CD4-positive, alpha-beta T cell treated with Interleukin-17A for 4 hours (primary cell): ENCODE measurements at places on chromosomes 3 and 15.
A peak's percentile ranks its signal among the peaks of the same experiment; 100 is the strongest.

- peak; percentile 11 for DNase-seq
These were observed 8.3 kb downstream of the ANXA2 start for GRCh38 chr15:60389261-60390077.

DNA sequence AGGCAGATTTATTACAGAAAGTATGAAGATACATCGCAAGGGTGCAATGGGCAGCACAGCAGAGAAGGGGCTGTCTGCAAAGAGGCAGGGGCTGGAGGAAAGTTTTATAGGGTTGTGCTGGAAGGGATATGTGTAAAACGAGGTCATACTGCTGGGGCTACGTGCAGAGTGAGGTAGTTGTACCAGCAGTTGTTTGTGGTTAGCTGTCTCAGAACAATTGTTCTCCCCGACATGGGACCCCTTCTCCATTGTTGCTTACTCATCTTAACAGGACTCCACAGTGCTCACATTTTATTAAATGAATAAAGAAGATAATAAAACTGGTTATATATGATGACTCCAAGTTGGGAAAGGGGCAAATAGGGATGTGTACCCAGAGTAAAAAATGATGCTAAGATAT, 49.4 kb downstream of the GTPBP8 start:
- DNase-seq = no peak

DNA sequence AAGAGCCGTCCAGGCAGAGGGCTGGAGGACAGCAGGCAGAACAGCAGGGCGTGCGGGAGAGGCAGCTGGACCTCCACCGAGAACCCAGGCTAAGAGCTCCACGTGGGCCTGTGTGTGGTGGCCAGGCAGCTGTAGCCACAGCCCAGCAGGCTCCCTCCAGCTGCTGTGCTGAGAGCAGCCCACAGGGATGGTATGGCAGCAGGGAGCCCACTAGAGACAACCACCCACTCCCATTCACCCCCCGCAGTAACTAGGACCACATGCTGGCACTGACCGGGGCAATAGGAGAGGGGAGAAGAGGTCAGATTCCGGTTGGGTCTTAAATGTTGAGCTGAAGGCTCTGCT, 25.6 kb upstream of the MUSTN1 start:
- no peak for DNase-seq

DNA sequence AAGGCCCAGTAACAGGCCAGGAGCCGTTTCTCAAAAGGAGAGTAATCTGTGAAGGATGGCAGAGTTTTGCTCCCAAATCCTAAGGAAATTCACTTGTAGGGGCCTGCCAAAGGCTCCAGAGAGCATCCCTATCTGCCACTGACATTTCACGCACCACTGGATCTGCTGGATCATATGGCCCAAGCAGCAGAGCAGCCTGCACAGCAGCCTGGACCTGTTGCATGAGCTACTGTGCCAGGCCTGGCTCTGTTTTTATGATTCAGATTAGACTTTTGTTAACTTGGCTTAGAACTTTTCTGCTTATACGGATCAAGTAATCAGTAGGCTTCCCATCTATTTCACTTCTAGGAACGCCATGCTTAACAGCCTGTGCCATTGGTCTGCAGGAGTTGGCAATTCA, 70.7 kb downstream of the CHRD start:
- no peak for DNase-seq

- peak; percentile 34 for DNase-seq
These were observed 260.4 kb upstream of the P2RY1 start for GRCh38 chr3:152574461-152575079.

GRCh38 chr15:67161881-67162280, 92.6 kb downstream of the AAGAB start:
- DNase-seq = no peak

DNA sequence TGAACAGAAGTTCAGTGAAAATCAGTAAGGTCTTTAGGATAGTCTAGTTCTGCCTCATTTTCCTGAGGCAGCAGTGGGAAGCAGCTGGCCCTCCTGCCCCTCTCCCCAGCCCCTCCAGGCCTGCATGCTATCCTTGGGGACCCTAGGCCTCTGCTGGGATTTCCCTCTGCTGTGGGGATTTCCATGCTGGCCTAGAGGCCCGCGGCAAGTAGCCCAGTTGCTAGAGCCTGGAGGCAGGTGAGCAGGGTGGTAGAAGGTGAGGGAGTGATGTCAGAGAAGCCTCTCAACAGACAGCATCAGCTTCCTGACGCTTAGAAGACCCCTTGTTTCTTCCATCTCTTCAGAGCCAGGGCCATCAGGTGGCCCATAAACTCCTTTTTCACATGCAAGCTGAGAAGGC, 305.8 kb upstream of the THBS1 start:
- DNase-seq = no peak

DNA sequence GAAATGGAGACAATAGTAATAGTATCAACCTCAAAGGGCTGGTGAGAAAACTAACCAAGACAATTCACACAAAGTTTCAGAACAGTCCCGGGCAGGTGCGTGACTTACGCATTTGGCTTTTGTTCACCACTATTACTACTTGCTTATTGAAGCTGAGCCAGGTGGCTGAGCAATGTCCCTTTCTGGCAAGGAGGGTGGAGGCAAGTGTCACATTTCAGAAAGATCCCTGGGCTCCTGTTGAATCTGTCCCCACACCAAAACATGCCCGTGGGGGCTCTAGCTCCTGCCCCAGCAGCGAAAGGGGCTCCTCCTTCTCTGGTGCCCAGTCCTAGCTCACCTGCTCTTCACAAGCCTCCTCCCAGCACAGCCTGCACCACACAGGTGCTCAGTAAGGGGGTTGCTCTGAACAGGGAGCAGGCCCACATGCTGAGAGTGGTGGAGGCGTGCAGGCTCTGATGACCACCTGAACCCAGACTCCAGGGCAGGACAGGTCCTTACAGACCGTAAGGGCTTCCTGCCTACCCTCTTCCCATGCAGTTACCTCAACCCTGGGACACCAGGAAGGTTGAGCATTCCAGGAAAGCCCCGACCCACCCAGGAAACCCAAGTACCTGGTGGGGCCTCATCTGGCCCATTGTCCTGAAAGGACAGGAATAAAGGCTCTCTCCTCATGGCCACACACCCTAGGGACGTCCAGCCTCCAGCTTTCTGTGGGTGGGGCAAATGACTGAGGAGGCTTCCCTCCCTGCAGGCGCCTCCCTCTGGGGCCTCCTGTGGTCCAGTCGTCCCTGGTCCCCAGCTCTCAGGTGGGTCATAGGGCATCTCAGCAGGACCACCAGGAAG, 32.6 kb downstream of the SEMA7A start:
- DNase-seq = peak; percentile 36

DNA sequence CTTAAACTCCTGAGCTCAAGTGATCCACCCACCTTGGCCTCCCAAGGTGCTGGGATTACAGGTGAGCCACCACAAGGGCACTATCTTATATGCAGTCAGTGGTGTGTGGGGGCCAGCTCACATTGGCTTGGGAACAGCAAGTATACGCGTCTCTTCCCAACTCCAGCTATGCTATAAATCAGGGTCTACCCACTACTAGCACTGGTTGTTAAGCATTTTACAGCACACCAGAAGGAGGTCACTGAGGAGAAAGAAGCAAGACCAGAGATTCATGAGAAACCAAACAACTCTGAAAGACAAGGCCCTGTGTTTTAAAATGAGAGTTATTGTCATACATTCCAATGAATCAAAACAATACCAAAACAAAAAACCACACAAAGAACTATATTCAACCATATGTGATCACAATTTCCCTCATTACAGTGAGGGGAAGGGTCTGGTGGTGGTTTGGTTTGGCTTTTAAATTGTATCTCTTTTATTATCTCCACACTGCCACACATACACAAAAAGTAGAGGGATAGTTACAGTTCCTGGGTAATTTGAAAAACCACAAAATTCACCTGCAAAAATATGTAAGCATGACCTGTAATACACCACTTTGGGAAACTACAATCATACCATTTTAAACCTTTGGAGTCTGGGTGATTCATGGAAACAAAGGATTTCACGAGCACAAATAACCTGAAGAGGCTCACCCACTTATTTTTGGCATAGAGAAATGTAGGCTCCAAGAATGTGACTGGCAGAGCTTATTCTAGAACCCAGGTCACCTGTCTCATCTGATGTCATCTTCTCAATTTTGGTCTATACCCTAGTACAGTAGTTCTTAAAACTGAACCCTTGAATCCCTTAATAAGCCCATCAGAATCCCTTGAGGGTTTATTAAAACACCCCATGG, 5.2 kb downstream of the MAGI1 start:
- DNase-seq = no peak

GRCh38 chr3:71962561-71963240, 177.8 kb upstream of the PROK2 start:
- DNase-seq = no peak

DNA sequence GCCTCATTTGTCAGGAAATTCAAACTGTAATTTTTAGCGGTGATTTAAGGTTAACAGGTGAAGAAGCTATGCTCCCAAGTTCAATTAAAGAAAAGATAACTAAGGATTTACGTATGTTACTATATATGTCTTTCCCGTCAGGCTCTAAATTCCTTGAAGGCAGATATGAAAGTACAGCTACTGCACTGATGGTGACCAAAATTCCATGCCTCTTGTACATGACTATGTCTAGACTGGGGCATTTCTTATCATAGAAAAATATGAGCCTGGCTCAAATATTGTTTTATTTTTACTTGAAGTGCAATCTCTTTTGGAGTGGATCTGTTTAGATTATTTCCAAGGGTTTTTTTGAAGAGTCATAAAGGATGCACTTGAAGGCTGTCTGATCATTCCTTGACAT, 647.1 kb upstream of the KCNMB2 start:
- no peak for DNase-seq

DNA sequence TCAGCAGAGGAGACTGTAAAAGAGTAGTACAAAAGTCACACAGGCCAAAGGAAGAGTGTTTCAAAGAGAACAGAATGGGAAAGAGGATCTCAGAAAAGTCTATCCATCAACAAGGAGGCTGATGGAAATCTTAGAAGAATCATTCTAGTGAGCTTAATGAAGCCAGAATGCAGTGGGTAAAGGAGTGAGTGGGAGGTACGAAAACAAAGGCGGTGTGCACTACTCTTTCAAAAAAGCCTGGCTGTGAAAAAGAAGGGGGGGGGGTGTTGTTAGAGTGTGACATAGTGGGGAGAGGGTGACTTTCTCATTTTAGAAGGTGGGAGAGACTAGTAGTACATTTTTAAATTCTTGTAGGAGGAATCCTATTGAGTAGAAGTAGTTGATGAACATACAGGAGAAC, 11.7 kb downstream of the PAQR9 start:
- no peak for DNase-seq

- DNase-seq = no peak
These were observed 11.2 kb upstream of the COL8A1 start for GRCh38 chr3:99627062-99627826.
